ENCODE measurements at places on chromosomes 1 and 21.
A peak's percentile ranks its signal among the peaks of the same experiment; 100 is the strongest.

GRCh38 chr1:167401260-167401873 lies 117.0 kb downstream of the CD247 start:
- peak; percentile 58 for DNase-seq

DNA sequence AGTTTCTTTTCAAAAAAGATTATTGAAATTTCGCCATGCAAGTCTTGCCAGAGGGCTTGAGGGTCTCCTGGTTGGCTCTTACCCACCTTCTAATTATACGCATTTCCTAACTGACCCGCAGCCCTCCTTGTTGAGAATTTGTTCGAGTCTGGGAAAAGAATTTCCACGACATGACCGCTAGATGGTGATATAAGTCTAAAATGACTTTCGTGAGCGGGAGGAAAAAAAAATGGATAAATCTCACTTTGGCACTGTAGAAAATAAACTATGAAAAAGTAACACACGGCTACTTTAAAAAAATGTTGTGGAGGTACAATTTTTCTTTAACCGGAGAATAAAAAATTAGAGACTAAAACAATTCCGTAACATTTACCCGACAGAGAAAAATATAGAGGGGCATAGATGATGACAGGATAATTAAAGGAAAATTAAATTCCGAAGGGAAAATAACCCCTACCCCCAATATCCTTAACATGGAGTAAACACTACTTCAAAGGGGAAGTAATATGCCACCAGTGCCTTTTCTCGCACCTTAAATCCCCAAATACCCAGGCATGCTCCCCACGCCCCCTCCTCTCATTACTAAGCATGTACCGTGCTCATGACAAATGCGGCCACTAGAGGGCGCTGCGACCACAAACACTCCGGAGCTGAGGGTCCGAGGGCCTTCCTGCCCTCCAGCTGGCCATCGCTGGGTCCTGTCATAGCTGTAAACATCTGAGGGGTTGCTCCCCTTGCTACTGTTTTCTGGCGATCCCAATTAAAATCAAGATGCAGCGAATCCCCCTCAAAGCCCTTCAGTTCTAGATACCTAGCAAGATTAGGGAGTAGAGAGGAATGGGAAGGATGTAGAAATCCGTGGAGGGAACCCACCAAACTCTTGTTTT lies 266.9 kb downstream of the ASTN1 start:
- DNase-seq = peak; percentile 62

DNA sequence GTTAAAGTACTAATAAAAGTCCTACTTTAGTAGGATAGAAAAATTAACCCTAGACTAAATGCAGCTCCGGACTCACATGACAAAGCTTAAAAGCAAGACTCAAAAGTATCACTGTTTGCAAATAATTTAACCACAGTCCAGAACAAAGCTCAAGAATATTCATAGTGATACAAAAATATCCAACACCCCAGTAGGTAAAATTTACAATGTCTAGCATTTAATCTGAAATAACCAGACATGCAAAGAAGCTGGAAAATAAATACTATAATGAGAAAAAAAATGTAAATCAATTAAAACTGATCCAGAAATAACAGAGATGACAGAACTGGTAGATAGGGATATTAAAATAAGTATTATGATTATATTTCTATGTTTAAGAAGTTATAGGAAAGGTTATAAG lies 67.0 kb downstream of the KIAA0319L start:
- no peak for DNase-seq

- DNase-seq = peak; percentile 43
Observed at GRCh38 chr1:202852163-202852904, 36.6 kb downstream of the RABIF start.

DNA sequence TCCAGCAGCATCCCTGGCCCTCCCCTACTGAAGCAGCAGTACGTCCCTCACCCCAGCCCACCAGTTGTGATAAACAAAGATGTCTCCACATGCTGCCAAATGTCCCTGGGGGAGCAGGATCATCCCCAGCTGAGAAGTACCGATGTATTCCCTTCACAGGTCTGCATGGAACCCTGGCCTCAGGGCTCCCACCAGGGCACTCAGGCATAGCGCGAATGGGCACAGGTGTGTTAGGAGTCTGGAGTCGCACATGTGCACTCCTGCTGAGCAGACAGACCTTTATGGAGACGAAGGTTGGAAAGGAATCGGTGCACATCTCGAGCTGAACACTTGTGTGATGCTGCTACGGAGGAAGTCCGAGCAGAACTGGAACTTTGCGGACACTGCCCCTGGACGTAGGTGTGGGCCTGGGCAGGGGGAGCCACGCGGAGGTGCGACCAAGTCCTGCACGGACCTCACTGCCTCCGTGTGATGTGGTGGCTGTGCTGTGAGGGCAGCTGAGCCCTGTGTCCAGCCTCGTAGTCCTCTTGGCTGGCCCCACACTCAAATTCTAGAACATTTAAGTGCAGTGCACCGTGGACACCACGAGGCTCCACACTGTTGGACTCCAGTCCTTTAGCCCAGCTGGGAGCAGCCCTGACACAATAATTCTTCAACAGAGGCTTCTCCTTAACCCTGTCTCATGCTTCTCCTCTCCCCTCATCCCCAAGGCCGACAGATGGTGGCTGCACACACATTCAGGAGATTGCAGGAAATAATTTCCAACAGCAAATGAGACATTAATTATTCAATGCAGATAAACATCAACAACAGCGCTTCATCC lies 43.4 kb downstream of the RSPH1 start:
- no peak for DNase-seq

DNA sequence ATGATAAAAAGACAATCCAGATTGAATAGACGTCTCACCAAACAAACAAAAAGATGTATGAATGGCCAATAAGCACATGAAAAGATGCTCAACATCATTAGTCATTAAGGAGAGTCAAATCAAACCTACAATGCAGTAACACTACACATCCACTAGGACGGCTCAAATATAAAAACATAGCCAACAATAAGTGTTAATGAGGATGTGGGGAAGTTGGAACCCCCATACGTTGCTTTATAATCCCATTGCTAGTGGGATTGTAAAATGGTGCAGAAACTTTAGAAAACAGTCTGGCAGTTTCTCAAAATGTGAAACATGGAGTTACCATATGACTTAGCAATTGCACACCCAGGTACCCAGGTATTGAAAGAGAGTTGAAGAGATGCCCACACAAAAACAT lies 14.7 kb upstream of the IL24 start:
- no peak for DNase-seq

DNA sequence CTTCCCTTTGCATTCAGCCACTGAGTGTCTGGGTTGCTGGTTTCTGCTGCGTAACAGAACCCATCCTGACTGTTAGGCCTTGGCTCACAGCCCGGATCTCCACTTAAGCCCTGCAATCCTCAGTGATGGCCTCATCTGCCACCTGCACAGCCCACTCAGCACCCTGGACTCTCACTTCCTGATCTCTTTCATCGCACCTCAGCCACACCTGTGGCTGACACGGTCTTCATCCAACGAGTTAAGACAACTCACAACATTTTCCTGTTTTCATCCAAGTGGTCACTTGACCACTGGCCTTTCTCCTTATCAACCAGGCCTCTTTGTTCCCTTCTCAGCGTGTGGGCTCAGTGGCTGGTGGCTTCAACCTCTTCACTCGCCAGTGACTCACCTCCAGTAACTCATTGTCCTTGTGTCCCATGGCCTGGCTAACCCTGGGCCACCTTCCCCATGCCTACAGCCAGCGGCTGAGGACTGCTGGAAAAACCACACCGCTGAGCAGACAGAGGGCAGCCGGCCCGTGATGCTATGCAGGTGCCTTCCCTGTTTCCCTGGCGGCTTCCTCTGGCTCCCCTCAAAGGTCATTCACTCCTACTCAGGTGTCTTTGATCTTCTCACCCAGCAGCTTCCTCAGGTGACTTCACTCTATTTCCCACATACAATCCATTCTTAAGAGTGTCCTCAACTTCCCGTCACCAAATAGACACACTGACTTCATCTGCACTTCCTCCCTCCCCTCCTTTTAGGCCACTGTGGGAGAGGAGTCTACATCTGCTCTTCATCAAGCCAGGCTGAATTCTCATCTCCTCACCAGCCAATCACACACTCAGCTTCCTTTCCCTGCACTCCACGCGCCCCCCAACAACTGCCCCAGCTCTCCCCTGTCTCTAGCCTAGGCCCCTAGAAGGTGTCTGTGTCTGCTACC lies 19.9 kb upstream of the EDN2 start:
- peak; percentile 55 for DNase-seq
